IPS DF 6.9 (cell line): ENCODE measurements at places on chromosomes 3 and 15.

DNA sequence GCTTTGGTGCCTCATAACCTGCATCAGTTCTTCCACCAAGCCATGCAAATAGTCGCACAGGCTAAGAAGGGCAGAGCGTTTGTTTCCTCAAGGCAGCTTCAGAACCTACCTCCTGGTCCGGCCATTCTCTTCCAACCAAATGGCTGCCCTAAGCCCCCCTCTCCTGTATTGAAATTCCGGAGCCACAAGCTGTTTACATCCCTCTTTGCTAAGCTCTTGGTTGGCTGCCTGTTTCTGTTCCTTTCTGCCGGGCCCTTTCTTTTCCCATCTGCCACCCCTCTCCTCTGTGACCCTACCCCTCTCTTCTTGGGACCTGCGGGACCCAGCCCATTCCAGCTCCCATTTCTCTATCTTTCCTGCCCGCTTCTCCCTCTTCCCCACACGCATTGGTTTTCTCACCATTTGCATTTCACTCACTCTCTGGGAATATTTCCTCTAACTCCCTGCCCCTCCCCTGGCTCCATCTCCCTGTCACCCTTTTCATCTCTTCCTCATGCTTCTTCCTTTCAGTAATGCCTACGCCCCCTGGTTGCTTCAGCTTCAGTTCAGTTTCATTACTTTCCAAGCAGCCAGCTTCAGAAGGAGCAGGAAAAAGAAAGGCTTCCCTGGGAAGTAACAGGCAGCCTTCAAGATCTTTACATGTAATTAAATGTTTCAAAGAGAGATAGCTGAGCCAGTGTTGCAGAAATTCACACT lies 113.5 kb downstream of the RAB11A start:
- H3K27me3 ChIP-seq: no peaks in the 10 kb centered on the region
- H3K36me3 ChIP-seq: no peaks in the 10 kb centered on the region
- no peak overlapping the region for H3K4me3 ChIP-seq
- no peak overlapping the region for H3K27ac ChIP-seq
- no peak for DNase-seq
- H3K4me1 ChIP-seq: peaks cover 3% of the 10 kb centered on the region; the same call in 1 of the 2 replicates

DNA sequence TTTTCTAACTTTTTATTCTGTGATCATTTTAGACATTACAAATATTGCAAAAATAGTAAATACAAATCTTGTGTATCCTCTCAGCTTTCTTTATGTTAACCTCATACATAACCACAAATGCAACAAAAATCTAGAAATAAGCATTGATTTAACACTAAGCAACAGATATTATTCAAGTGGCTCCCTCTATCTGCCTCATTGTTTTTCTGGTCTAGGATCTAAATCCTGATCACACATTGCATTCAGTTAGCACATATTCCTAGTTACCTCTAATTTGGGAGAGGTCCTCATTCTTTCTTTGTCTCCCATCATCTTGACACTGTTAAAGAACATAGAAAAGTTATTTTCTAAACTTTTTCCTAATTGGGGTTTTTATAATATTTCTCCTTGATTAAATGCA lies 1126.0 kb downstream of the ROBO2 start:
- H3K36me3 ChIP-seq: no peaks in the 10 kb centered on the region
- DNase-seq: no peak
- H3K4me1 ChIP-seq: no peaks in the 10 kb centered on the region
- H3K27ac ChIP-seq: no peak overlapping the region

DNA sequence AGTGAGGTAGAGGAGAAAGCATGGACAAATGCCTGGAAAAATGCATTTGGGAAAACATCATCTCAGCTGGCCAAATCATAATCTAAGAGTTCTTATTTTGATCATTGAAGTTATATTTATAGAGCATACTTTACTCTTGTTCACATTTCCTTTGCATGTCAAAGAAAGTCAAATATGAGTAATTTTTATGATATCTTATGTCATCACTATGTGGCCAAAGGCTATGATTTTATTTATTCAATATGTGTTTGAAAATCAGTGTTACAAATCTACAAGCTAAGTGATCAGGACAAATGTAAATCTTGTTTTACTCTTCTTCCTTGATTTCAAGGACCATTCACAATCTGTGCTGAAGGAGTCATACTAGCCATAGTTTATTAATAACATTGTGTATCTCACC lies 237.2 kb upstream of the DPH6 start:
- no peak overlapping the region for H3K27ac ChIP-seq
- H3K4me1 ChIP-seq: no peaks in the 10 kb centered on the region
- H3K4me3 ChIP-seq: no peak overlapping the region
- DNase-seq: no peak
- no peaks in the 10 kb centered on the region for H3K36me3 ChIP-seq
- no peaks in the 10 kb centered on the region for H3K27me3 ChIP-seq

- no peaks in the 10 kb centered on the region for H3K27me3 ChIP-seq
- no peak for DNase-seq
- H3K4me3 ChIP-seq: no peak overlapping the region
- H3K4me1 ChIP-seq: no peaks in the 10 kb centered on the region
- H3K27ac ChIP-seq: no peak overlapping the region
- H3K36me3 ChIP-seq: no peaks in the 10 kb centered on the region
These were observed 259.3 kb downstream of the ZBBX start for GRCh38 chr3:167120828-167121227.

GRCh38 chr15:99486371-99487336 lies 79.1 kb upstream of the MEF2A start:
- no peak overlapping the region for H3K27ac ChIP-seq
- no peaks in the 10 kb centered on the region for H3K27me3 ChIP-seq
- H3K4me1 ChIP-seq: peaks cover 9% of the 10 kb centered on the region
- peak overlapping the region; percentile 29; the same call in 1 of the 2 replicates for H3K4me3 ChIP-seq

DNA sequence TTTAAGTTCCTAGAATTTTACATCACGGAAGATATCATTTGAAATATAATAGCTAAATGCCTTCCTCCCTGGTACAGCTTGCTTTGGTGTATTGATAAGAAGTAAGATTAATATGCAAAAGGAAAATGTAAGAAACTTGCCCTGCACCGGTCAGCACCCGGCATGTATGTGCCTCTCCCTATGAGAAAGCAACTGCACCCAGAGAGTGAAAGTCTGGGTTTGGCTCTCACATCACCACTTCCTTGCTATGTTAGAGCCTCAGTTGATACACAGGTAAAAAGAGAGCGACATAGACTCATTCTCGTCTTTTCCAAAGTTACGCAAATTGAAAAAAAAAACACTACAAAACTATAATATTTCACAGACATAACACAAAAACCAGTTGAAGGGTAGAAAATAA lies 96.7 kb downstream of the FOXP1 start:
- no peaks in the 10 kb centered on the region for H3K4me1 ChIP-seq
- H3K27me3 ChIP-seq: no peaks in the 10 kb centered on the region
- H3K4me3 ChIP-seq: no peak overlapping the region
- no peak for DNase-seq
- no peak overlapping the region for H3K27ac ChIP-seq

GRCh38 chr3:155210736-155211135 lies 82.7 kb downstream of the STRIT1 start:
- no peak for DNase-seq
- no peak overlapping the region for H3K27ac ChIP-seq
- no peaks in the 10 kb centered on the region for H3K4me1 ChIP-seq
- no peak overlapping the region for H3K4me3 ChIP-seq
- H3K27me3 ChIP-seq: no peaks in the 10 kb centered on the region

DNA sequence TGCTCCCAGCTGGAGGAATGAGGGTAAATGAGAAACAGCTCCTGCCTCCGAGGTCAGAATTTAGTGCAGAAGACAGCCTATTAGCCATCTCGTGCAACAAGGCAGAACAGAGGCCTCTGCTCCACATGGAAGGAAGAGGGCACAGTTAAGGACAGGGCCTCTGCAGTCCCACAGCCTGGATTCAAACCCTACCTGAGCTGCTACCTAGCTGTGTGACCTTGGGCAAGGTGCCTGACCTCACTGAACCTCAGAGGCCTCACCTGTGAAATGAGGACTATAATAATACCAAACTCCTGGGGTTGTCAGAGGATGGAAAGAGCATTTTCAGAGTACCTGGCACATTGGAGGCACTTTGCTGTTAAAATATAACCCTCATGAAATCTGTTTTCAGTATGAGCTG lies 285.7 kb upstream of the CTNNB1 start:
- no peak overlapping the region for H3K4me3 ChIP-seq
- H3K27me3 ChIP-seq: no peaks in the 10 kb centered on the region
- no peak for DNase-seq
- no peak overlapping the region for H3K27ac ChIP-seq
- H3K4me1 ChIP-seq: no peaks in the 10 kb centered on the region

DNA sequence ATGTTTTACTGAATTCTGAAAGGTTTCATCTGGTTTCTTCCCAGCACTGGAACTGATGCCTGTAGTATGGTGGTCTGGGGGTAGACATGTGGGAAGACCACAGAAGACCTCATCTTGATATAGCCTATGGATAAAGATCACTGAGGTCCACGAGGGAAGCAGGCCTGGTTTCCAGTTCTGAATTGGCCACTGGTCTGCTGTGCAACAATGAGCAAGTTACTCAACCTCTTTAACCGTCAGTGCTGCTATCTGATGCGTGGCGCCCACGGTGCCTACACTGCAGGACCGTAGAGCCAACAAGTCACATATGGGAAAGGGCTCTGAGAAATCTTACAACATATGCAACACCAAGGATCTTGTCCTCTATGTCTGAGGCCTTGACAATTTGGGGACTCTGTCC lies 13.3 kb downstream of the TLE3 start:
- no peaks in the 10 kb centered on the region for H3K27me3 ChIP-seq
- H3K27ac ChIP-seq: no peak overlapping the region
- peaks cover 21% of the 10 kb centered on the region for H3K4me1 ChIP-seq
- DNase-seq: no peak
- H3K36me3 ChIP-seq: no peaks in the 10 kb centered on the region; the same call in 1 of the 2 replicates
- no peak overlapping the region for H3K4me3 ChIP-seq

DNA sequence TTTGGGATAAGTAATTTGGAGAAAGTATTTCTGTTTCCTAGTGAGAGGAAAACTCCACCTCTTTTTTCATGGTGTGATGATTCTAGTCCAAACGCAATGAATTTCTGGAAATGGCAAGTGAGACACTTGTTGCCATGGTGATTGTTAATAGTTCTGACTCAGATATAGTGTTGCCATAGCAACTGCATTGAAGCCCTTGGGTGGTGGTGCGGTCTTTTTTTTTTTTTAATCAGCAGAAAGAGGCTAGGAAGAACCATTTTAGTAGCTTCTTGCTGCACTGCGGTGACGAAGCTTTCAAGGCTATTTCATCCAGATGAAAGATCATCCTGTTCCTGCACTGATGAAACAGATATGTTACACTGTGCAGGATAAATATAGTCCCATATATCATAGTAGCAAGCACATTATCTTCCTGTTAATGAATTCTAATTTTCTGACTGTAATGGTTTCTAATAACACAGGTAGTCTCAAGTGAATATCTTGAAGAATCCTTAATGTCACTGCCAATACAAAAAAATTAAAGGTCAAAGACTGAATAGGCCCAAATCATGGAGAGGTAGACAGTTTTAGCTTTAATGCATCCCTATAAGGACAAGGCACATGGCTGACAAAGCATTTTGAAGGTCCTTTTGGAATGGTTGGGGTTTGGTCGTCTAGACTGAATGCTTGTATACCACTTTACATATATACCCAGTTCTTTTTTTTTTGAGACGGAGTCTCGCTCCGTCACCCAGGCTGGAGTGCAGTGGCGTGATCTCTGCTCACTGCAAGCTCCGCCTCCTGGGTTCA lies 125.1 kb upstream of the ZBTB20 start:
- no peak for DNase-seq
- no peak overlapping the region for H3K4me3 ChIP-seq
- H3K4me1 ChIP-seq: no peaks in the 10 kb centered on the region
- no peaks in the 10 kb centered on the region for H3K27me3 ChIP-seq

GRCh38 chr3:194125442-194125841 lies 10.5 kb upstream of the HES1 start:
- H3K36me3 ChIP-seq: no peaks in the 10 kb centered on the region
- H3K27ac ChIP-seq: no peak overlapping the region
- peaks cover 8% of the 10 kb centered on the region; the same call in 1 of the 2 replicates for H3K4me1 ChIP-seq
- DNase-seq: no peak
- H3K4me3 ChIP-seq: no peak overlapping the region

- no peak overlapping the region for H3K27ac ChIP-seq
- no peaks in the 10 kb centered on the region for H3K36me3 ChIP-seq
- H3K27me3 ChIP-seq: no peaks in the 10 kb centered on the region
- no peak for DNase-seq
These were observed 11.3 kb upstream of the C3orf52 start for GRCh38 chr3:112074616-112075497.

DNA sequence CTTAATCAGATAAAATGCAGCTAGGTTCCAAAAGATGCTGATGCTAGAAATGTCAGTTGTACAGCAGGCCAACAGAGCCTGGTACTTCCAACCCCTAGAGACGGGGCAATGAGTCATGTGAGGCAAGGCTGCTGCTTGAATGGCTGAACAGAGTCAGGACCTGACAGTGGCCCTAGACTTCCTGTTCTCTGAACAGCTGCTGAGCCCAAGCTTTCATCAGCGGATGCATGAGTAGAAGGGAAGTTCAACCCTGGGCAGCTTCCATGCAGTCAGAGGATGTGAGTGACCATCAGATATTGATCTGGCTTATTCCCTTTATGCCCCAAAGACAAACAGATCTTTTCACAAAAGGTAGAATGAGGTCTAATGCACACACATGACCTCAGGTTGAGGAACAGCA lies 282.9 kb upstream of the COL8A1 start:
- H3K4me1 ChIP-seq: no peaks in the 10 kb centered on the region
- H3K27me3 ChIP-seq: no peaks in the 10 kb centered on the region
- H3K27ac ChIP-seq: no peak overlapping the region
- H3K36me3 ChIP-seq: no peaks in the 10 kb centered on the region

DNA sequence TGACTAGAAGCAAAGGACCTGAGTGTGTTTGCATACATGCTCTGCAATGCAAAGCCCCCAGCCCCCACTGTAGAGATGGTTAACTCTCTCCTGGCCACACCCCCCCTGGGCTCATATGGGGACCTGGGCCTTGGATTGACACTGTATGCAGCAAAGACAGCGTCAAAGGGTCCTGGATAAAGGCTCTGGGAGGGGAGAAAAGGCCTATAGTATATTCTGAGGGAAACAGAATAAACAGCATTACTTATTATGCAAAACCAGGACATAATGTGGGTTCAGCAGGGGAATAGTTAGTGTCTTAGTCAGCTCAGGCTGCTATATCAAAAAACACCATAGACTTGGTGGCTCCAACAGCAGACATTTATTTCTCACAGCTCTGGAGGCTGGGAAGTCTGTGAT lies 158.7 kb downstream of the APBA2 start:
- no peaks in the 10 kb centered on the region for H3K4me1 ChIP-seq
- DNase-seq: no peak
- no peak overlapping the region for H3K4me3 ChIP-seq
- no peak overlapping the region for H3K27ac ChIP-seq
- no peaks in the 10 kb centered on the region; the same call in 1 of the 2 replicates for H3K36me3 ChIP-seq
- no peaks in the 10 kb centered on the region for H3K27me3 ChIP-seq

DNA sequence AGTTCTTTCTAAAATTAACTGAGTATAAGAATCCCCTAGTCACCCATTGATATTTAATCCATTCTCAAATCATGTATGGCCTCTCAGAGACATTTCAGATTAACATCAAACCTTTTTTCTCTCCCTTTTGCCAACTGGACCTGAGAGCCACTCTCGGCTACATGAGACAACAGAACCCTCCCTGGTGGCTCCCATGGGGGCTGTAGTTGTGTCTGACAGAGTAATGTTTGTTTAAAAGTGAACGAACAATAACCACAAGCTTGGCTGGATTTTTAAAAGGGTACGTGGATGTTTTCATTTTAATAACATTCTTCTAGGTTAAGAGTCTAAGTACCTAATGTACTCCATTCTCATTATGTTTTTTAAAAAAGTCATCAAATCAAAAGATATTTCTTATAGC lies 37.1 kb downstream of the P3H2 start:
- H3K27me3 ChIP-seq: no peaks in the 10 kb centered on the region
- no peaks in the 10 kb centered on the region for H3K36me3 ChIP-seq
- no peak for DNase-seq
- no peak overlapping the region for H3K4me3 ChIP-seq
- no peak overlapping the region for H3K27ac ChIP-seq
